BJ (cell line): ENCODE measurements at places on chromosomes 13 and 19. TPM values are rescaled to one million over a fixed set of nuclear protein-coding genes. Genes with fewer than 3 reads are reported as not detected.

- DNase-seq, result no peak
These were observed 23.0 kb upstream of the MYO16 start for GRCh38 chr13:108606424-108606823.

LRRC4B gene
- polyA plus RNA-seq, result 0.04 and 0.06 TPM in 2 replicates

- peak; percentile 31 for DNase-seq
These were observed 653 bp downstream of the TMTC4 start for GRCh38 chr13:100673713-100674571.

DNA sequence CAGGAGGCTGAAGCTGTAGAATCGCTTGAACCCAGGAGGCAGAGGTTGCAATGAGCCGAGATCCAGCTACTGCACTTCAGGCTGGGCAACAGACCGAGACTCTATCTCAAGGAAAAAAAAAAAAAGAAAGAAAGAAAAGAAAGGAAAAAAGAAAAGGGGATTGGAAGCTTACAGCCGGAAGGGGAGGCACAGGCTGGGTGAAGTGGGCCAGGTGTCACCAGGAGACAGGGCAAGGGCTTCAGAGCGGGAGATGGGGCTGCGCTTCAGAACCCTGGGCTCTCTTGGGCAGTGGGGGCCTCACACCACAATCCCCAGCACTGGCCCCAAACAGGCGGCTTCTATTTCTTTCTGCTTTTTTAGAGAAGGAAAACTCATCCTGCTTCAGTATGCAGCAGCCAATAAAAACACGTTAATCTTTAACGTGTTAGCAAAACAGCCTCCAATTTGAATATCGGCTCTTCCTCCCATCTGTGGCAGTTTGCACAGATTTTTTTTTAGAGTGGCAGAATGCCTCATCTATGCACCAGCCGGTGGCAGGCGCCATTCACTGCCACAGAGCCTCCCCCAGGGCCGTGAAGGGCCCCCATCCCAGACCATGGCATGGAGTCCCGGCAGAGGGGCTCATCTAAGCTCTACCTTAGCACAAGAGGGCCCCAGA, 46.6 kb upstream of the C19orf12 start:
- no peak for DNase-seq

- DNase-seq, result no peak
These were observed 15.2 kb downstream of the SAE1 start for GRCh38 chr19:47145639-47146486.

GRCh38 chr13:99205621-99206220, 5.1 kb downstream of the UBAC2 start:
- DNase-seq, result no peak

- no peak for DNase-seq
These were observed 800 bp downstream of the ETFB start for GRCh38 chr19:51365211-51365964.

GRCh38 chr19:40672038-40672437, 18.4 kb downstream of the NUMBL start:
- no peak for DNase-seq

MCEMP1 gene
- polyA plus RNA-seq, result not detected in 2 replicates

DNA sequence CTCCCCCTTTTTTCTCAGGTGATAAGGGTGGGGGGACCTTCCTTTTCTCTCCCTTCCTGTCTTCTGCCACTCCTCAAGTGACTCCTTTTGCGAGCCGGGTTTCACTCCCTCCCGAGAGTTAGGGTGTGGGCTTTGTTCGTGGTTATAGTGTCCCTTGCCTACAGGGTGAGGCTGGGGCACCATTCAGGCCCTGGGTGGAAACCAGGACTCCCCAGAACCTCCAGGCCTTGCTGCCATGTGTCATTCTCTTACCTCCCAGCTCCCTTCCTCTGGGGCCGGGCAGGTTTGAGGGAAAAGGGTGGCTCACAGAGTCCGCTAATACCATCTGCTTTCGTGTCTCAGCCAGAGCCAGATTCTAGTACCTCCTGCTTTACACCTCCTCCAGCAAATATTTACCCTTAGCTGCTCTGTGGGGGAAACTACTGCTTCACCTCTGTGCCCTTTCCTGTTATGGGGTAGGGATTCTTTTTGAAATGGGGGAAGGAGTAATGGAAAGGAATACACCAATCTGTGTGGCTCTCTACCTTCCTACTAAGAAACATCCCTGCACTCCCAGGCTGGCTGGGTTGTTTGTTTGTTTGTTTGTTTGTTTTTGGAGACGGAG, 2.8 kb downstream of the ACTN4 start:
- no peak for DNase-seq

DNA sequence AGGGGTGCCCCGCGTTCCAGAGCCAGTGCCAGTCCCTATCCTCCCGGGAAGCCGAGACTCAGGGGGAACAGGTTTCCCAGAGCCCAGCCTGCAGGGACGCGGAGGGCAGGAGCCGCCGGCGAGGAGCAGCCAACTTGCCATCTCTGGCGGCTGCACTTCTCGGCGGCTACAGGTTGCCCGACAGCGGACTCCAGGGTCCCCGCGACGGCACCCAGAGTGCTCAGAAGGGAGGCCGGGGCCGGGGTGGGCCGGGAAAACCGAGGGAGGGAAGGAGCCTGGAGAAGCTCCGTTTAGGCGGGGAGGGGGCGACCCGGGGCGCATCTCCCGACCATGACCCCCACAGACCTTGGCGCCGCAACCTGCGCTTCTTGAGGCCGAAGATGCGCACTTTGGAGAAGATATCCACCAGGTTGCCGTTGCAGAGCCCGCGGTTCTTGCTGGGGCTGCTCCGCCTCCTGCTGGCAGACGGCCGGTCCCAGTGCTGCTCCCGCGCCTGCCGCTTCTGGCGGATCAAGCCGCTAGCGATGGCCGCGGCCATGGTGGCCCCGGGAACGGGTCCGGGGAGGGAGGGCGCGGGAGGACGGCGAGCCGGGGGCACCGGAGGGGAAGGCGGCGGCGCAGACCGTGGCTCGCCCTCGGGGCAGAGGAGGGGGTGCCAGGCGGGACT, 463.8 kb downstream of the ITGBL1 start:
- DNase-seq, result no peak

- DNase-seq, result no peak
These were observed 3.2 kb upstream of the ERVV-2 start for GRCh38 chr19:53041366-53041765.

DNA sequence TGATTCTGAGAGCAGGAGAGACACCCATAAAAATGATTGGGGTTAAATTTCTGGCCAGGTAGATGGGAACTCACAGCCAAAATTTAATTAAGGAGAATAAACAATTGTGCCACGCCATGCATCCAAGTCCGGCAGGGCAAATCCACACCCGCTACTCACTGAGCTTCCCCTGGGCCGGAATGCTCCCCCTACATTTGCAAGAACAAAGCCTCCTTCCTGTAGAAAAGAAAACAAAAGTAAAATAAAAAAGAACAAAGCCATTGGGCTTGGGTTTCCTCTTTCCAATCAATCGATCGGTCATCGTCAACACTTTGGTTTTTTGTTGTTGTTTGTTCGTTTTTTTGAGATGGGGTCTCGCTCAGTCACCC, 30.2 kb upstream of the TFDP1 start:
- DNase-seq, result no peak

DNA sequence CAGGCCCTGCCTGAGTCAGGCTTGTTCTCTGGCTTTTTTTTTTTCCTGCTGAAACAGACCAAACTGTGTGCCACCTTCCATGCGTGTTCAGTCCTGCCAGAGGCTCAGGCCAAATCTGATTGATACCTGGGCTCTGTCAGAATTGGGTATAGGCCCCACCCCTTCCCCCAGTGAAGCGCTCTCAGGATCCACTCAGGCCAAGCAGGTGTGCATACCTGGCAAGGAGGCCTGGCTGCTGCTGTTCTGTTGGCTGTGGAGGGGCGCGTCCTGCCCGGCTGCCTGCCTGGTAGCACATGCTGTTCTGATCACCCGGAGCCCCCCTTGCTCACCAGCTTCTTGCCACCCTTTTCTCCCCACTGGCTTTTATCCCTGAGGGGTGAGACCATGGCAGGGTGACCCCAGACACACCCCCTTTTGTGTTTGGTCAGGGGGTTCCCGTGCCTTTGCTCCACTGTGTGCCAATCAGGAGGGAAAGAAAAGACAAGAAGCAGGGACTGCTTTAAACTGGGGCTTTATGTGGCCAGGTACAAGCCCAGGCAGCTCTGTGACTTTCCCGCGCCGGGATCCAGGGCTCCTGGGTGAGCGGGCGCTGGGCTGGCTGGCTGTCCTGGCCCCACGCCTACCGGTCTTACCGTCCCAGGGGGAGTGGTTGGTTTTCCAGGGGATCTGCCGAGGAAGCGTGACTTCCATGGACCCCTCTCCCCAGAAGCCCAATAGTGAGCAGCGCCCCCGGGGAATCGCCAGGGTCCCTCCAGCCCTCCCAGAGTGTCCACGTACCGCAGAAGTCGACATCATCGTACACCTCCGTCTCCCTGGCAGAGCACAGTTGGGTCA, 12.7 kb downstream of the PRAM1 start:
- no peak for DNase-seq

LGALS13 gene
- not detected in 2 replicates for polyA plus RNA-seq

DNA sequence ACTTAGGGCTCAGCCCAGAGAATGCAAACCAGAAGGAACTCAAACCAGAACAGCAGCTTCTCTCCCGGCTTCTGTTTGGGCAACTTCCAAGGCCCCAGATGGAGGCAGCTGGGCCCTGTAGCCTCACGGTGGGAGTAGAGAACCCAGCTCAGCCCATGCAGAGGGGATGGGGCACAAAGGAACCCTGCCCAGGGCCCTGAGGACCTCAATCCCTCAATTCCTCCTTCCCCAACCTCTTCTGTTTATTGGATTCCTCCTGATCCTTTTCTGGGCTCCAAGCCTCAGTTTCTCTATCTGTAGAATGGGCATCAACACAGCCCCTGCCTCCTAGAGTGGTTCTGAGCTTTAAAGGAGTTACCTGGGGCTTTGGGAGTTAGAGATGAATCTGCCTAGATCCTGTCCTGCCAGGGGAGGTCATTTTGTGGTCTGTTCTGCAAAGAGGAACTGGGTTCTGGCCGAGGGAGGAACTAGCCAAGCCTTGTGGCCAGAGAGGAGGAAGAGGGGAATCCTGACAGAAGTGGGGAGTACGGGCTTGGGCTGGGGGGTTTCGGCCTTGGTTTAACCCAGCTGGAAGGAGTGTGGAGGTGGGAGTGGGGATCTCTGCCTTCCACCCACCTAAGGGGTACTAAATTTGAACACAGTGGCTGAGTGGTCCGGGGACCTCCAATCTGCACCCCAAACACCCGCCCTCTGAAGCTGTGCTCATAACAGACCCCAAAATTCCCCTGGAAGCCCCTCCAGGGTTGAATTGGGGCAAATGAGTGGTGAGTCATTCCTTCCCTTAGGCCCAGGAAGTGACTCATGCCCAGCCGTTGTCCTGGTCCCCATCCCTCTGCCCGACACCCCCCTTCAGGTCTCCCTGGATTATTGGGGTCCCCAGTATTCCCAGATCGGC, 2.7 kb downstream of the ADGRE5 start:
- no peak for DNase-seq

- no peak for DNase-seq
These were observed 9.3 kb downstream of the COLGALT1 start for GRCh38 chr19:17564781-17565180.

- no peak for DNase-seq
These were observed 806 bp downstream of the ZNF90 start for GRCh38 chr19:20078581-20079031.

DNA sequence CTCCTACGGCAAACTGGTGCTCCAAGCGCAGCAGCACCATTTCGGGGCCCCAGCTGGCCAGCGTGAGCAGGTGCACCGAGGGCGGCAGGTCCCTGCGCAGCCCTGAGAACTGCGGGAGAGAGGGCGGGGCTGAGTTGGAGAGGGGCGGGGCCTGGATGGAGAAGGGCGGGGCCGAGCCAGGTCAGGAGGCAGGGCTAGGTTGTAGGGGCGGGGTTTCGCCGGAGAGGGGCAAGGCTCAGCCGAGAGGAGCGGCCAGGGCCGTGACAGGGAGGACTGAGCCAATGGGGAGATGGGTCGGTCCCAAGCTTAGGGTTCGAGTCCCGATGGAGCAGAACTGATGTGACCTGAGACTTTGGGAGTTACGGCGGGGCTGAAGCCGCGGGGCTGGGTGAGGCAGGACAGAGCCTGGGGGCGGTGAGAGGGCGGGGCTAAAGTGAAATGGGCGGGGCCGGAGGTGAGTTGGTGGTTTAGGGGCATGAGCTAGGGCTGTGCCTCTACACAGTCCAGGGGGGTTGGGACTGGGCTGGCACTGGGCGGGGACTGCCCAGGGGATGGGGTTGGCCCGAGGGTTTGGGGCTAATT, 19.0 kb downstream of the MAN2B1 start:
- DNase-seq, result no peak

DNA sequence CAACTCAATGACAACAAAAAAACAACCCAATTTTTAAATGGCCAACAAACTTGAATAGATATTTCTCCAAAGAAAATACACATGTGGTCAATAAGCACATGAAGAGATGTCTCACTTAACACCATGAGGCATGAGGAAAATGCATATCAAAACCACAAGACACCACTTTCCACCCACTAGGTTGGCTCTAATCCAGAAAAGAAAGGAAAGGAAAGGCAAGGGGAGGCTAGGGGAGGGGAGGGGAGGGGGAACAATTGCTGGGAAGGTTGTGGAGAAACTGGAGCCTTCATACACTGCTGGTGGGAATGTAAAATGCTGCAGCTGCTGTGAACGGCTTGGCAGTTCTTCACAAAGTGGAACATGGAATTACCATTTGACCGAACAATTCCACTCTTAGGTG, 854.3 kb downstream of the UQCRFS1 start:
- no peak for DNase-seq

DNA sequence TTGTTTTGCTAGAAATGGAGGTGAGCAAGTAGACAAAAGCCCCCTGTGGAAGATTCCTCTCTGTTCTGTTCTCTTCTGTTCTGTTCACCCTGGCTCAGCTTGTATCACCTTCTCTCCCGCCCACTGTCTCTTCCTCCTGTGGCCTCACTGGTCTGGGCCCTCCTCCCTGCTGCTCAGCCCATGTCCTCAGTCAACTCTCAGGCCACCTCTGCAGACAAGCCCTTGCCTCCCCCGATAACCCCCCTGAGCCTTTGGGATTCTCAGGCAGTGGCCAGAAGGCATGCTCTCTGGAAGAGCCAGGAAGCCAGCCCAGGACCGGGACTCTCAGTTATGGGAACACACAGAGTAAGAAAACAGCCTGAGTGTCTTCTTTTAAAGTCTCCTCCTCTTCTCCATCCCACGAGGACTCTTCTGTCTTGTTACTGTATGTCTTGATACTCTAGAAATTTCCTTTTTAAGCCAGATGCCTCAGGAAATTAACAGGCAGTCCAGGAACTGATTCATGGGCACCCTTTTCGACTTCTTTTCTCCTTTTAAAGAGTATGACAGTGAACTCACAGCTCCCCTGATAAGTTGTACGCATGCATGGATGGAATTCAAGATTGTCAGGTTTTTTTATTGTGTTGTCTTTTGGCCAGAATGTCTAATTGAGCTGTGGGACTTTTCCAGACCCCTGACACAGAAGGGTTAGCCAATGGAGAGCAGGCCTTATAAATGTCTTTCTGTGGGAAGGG, 33.7 kb downstream of the SHISA2 start:
- no peak for DNase-seq
